ENCODE measurements at places on chromosomes 7 and 10.

DNA sequence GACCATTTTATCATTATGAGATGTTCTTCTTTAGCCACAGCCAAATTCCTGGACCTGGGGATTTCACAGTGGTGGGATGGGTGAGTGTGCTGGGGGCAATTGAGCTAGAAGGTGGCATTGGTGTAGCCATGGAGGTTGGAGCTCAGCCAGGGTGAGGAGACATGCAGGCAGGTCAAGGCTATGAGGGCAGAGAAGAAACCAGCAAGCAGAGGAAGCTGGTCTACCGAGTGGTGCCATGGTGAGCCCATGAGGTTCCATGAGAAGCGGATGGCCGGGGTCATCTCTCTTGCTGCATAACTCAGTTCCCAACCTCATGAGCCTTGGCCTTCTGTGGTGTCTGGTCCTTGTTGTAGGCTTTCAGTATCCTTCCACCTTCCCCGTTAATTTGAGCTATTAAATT is 91.4 kb downstream of the CARD11 start:
- no peak for DNase-seq

GRCh38 chr10:69976795-69977546 is 75.7 kb upstream of the MACROH2A2 start:
- peak; percentile 32 for DNase-seq

DNA sequence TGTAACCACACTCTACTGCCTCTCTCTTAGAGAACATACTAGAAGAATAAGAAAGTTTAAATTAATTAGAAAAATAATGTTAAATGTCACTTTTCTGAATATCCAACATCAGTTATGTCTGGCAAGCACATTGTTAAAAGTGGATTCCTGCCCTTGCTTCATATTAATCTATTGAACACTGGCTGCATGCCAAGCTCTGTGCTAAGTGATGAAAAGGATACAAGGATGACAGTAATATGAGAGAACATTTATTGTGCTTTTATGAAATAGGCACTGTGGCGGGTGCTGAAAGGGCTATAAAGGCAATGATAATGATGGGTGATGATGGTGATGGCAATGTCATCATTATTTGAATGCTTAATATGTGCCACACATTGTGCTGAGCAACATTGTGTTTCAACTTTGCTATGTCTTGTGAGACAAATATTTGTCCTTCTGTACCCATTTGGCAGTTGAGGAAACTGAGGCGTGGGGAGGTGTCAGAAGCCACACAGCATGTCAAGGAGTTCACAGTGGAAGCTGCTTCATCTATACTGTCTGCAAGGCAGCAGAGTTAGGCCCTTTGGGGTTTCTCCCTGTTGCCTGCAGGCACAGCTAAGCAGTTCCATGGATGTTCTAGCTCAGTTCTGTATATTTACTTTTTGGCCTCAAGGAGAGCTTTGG is 64.2 kb upstream of the RAPGEF5 start:
- DNase-seq = no peak

DNA sequence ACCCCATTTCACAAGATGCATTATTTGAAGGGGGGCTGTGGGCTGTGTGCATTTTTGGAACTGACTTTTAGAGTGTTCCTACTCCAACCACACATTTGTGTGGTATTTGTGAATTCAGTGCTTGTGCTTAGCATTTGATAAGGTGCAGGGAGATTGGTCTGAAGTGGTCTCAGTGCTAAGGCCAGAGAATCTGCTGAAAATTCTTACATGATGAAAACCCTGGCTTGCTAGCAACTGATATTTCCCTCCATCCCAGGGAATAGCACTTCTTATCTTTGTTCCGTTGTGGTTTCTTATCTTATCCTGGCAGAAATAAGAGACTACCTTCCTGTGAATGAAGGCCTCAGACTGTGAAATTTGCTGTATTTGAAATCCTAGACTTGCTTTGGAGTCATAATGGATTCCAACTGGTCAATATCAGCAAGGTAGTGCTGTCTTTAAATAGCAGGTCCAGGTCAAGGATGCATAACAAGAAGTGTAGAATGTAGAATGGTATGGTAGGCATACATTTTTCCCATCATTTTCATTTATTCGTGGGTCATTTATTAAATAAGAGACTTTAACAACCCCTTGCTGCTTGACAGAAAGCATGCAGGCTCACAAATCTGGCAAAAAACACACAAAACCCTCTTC is 986.9 kb downstream of the REEP3 start:
- peak; percentile 21 for DNase-seq

DNA sequence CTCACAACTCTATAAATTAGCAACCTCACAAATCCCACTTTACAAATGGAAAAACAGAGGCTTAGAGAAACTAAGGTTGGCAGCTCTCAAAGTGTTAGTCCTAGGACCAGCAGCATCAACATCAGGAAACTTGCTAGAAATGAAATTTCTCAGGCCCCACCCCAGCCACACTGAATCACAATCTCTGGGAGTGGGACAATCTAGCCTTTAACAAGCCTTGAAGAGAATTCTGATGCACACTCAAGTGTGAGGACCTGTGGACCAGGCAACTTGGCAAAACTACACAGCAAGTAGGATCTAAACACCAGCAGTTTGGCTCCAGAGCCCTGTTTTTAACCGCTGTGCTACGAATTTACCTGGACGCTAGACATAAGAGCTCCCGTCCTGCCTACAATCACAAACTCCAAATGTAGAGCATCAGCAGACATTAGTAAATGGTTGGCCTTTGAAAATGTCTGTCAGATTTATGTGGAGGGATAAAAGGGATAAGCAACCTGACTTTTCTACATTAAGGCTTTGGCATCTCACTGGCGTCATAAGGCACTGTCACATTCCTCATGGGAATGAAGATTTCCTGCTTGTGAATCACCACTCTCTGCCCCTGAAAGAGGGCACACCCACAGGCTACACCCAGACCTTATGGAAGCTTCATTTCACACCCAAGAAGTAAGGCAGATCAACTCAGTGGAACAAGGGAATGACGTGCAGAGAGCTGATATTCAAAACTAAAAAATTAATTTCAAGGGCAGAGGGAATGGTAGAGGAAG is 34.5 kb downstream of the PPP1R3C start:
- no peak for DNase-seq

DNA sequence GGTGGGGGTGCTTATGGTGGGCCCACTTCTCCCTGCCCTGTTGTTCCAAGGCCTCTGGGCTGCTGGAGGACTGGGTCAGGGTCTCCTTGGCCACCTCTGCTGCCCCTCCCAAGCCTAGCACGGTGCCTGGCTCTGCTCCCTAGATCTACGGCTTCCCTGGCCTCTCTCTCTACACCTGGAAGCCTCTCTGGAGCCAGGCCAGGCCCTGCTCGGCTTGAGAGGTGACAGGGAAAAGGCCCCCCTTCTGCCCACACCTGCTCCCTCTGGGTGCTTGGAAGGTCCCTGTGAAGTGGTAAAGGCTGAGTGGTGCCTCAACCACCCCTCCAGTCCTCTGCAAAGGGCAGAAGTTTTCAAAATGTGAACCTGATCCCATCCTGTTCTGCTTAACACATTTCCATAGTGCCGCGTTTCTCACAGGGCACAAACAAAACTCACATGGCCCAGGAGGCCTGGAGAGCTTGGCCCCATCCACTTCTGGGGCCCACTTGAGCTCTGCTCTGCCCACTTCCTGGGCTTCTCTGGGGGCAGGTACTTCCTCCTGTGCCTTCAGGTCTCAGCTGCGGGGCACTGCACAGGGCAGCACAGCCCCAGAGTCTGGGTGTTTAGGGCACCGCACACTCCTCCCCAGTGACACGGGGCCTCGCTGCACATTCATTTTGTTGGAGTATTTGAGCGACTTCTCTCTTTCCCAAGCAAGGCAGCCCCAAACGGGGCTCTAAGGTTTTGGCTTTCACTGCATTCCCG is 169.9 kb downstream of the PIP4K2A start:
- DNase-seq = no peak

DNA sequence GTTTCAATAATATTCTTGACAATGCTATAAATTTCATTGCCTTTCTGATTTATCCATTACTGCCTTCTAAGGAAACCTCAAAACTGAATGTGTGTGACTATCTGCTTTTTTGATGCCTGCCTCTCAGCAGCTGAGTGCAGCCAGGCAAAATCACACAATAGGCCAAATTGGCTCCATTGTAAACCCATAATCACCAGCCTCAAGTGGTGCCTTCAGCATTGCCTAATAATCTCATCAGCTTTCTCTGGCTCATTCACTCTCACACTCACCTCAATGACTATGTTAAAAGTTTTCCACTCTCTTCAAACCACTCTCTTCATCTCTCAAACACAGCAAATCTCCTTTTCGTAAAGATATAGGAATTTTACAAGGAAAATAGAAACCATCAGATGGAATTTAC is 182.5 kb upstream of the COL1A2 start:
- no peak for DNase-seq

DNA sequence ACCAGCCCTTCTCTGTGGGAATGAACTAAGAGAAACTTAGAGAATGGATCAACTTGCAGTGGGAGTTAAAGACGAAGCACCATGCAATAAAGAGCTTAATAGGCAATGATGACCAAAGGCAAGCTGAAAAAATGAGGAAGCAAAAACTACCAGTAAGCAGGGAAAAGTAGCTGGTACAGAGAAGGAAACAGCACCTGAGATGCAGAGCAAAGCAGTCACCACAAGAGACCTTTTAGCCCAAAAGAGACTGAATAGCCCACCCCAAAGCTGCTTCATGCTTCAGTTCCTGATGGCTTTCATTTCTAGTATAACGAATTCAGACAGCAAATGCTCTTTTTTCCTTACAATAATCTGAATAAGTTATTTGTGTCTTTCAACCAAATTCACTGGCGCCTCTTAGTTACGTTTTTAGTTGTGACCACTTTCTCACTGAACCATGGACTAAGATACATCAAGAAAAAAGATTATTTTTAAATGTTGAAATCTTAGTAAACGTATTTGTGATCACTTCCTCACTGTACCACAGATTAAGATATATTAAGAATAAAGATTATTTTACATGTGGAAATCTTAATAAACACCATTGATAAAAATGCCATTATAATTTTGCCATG is 76.0 kb downstream of the USP6NL start:
- DNase-seq = no peak

- DNase-seq = no peak
These were observed 97.5 kb downstream of the RPS24 start for GRCh38 chr10:78130966-78131710.

DNA sequence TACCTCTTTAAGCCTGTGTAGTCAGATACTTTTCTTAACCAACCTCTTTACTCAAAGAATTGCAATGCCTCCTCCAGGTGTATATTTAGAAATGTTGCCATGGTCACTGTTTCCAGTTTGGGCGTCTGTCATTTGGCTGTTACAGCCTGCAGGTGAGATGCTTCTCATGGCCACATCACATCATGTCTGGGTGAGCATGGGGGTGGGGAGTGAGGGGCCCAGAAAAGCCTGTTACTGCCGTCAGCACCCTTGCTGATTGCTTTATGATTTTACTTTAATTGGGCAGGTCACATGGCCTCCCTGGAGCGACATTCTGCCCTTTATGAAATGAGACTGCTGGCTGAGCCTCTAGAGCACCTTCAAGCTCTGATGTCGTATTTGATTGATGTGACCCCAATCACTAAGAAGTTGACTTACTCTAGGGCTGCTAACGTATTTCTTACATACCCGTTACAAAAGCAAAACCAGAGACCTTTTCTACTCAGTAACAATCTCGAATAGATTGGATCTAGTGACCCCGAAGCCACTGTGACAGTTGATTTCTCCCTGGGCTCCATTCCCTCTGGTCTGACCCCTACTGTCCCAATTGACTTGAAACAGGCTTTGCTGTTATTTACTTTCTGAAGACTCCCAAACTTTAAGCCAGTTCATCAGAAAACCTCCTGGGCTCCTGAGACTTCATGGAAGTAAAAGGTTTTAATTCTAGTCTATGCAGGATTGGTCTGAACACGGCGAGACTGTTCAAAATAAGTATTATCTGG is 60.7 kb downstream of the OTUD1 start:
- DNase-seq = no peak

- DNase-seq = no peak
These were observed 2.8 kb downstream of the UPK3B start for GRCh38 chr7:76512941-76513816.
